AG10803 (cell line): ENCODE measurements at places on chromosomes 13 and 19.

GRCh38 chr19:37227996-37228395 lies 10.0 kb downstream of the ZNF383 start:
- DNase-seq = no peak

- no peak for DNase-seq
Observed at GRCh38 chr13:78197231-78197630, 278.6 kb upstream of the EDNRB start.

DNA sequence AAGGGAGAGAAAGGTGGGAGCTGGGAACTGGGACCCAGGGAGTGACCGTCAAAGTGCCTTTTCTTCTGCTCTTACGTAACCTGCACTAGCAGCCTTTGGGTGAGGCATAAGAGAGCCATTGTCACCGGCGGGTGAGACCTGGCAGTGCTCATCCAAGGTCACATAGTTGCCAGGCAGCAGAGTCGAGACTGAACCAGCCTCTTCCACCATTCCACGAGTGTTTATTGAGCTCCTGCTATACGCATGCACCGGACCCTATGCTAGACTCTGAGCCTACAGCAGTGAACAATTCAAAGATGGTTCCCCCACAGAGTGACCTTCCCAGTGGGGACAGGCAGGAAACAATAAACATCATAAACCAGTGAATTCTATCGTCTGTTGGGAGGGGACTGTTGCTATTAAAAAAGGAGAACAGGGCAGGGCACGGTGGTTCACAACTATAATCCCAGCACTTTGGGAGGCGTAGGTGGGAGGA lies 18.6 kb upstream of the STRN4 start:
- no peak for DNase-seq

DNA sequence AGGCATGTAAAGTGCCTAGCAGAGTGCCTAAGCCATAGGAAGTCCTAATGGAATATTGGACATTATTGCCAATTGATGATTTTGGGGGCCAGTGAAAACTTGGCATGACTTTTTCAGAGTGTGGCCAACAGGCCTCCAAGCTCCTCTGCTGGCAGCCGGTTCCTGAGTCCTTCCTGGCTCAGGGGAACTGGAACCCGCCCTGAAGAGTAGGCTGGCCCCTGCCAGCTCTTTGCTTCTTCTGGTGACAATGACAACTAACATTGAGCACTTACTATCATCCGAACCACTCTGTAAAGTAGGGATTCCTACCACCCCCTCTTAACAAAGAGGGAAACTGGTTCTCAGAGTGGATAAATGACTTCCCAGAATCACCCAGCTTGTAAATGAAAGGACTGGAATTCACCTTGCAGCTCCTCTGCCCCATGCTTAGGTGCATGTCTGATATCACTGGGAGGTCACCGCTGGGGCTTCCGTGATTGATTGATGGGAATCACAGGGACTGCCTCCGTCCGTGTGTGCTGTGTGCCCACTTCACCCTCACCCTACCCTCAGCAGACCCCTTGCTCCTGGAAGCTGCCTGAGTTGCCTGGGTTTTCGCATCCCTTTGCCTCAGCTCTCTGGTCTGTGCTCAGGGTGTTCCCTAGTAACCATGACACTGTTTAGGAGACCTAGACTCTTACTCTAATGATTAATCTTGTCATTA lies 50.6 kb downstream of the TNFRSF19 start:
- no peak for DNase-seq

GRCh38 chr19:43735957-43736356 lies 18.8 kb downstream of the SMG9 start:
- DNase-seq = peak; percentile 67

GRCh38 chr19:11288349-11288748 lies 7.6 kb upstream of the TSPAN16 start:
- peak; percentile 38 for DNase-seq

GRCh38 chr19:44792281-44792680 lies 14.6 kb downstream of the CBLC start:
- DNase-seq = no peak

- DNase-seq = peak; percentile 78
Observed at GRCh38 chr13:106176117-106176516, 359.3 kb downstream of the EFNB2 start.

DNA sequence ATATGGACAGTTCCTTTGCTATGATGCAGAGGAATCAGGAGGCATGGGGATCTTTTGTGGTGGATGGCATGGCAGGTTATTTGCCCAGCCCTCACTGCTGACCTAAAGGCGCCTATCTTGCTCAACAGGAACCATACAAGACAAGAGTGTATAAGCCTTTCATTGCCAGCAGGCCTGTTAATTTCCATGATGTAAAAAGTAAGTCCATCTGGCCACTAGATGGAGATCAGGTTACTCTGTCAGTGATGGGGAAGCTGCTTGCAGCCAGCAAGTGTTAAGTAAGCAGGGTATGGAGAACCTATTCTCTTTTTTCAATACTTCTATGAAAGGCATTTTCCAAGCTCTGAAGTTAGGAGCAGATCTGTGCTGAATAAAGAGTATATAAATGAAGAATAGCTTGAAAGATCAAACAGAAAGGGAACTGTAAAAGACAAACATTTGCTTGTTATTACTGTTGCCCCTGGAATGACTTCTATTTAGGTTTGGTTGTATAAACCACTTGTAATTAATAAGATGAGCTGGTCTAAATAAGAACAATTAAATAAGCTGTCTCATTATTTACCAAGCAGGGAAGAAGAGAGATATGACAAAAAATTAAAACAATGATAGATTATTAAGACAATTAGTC lies 210.9 kb downstream of the RGCC start:
- DNase-seq = peak; percentile 95

DNA sequence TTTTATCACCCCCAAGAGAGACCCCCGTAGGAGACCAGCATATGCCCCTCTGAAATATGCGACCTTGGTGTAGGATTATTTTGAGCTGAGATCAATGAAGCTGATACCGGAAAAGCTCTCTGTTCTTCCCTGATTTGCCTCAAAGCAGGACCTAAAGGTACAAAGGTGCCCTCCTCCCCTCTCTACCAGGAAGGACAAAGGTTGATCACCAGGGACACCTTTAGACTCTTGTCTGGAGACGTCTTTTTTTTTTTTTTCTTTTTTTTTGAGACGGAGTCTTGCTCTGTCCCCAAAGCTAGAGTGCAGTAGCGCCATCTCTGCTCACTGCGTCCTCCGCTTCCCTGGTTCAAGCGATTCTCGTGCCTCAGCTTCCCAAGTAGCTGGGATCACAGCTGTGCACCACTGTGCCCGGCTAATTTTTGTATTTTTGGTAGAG lies 792 bp upstream of the PEX11G start:
- DNase-seq = no peak

- peak; percentile 30 for DNase-seq
Observed at GRCh38 chr19:55486043-55486970, 1.3 kb downstream of the NAT14 start.

- DNase-seq = no peak
Observed at GRCh38 chr13:63088226-63088625, 1672.6 kb upstream of the PCDH20 start.

GRCh38 chr13:75365724-75366173 lies 116.2 kb downstream of the TBC1D4 start:
- peak; percentile 69 for DNase-seq

GRCh38 chr19:48283908-48284307 lies 14.0 kb downstream of the ZNF114 start:
- peak; percentile 73 for DNase-seq

DNA sequence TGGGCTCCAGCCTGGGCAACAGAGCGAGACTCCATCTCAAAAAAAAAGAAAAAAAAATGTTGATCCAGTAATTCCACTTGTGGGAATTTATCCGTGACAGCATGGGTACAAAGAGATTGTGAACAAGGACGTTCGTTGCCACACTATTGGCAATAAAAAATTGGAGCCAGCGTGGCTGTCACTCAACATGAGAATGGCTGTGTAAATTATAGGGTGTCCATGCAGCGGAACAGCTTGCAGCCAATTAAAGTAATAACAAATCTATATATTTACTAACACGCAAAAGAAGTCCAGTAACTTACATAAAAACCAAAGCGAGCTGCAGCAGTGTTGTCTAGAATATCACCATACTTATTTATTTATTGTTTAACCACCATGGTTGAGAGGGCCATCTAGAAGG lies 19.3 kb downstream of the DPF1 start:
- DNase-seq = no peak

- no peak for DNase-seq
Observed at GRCh38 chr19:55248166-55248675, 10.6 kb downstream of the PPP6R1 start.

- DNase-seq = no peak
Observed at GRCh38 chr13:38697197-38697596, 10.3 kb downstream of the FREM2 start.

DNA sequence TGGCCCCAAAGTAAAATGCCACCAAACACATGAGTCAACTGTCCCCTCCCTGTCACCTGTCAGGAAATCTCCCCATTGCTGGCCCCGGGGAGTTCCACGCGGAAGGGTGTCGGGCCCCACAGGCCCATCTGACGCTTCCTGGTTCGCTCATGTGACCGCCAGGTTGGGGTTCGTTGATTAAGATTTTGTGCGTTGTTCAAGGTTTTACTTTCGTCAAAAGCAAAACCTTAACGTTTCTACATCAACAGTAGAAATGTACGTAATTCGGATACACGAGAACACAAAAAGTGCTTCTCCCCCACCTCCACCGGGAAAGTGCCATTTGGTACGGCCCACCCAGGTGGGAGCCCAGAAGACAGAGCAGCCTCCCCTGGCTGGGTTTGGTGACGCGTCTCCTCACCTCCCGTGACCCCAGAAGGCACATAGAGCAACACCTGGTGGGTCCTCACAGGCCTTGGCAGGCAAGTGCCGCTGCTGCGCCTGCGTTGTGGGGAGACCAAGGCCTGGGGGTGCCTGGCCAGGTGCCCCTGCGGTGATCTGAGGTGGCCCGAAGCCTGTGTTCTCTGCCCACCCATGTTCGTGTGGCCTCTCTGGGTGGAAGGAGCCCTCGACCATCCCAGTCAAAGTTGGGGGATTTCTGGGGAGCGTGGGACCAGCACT lies 161.6 kb downstream of the KDM4B start:
- DNase-seq = no peak

DNA sequence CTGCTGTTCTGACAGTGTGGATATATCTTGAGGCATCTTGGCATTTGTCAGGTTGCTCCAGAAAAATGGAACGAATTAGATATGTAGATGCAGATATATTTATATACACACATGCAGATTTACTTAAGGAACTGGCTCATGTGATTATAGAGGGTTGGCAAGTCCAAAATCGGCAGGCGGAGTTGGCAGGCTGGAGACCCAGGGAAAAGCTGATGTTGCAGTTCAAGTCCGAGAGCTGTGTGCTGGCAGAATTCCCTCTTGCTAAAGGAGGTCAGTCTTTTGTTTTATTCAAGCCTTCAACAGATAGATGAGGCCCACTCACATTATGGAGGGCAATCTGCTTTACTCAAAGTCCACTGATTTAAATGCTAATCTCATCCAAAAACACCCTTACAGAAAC lies 24.4 kb upstream of the CSNK1A1L start:
- no peak for DNase-seq

DNA sequence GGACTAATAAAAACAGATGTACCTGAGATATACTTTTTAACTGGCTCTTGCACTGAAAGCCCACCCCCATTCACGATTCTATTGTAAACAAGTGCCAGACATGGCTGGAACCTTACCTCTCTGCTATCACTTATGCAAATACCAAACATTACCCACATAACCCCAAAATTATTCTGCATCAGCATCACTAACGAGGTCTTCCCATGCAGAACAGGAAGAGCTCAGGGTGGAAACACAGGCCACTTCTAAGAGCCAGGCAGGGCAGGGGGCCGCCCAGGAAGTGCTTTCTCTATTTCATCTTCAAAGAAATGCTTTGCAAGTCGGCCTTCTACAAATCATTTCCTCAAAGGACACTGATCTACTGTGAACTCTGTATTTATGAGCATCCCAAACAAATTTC lies 7.3 kb downstream of the IRS2 start:
- no peak for DNase-seq

GRCh38 chr19:3683405-3684053 lies 16.7 kb downstream of the PIP5K1C start:
- DNase-seq = no peak

GRCh38 chr13:67267136-67267535 lies 37.0 kb upstream of the PCDH9 start:
- DNase-seq = peak; percentile 65

DNA sequence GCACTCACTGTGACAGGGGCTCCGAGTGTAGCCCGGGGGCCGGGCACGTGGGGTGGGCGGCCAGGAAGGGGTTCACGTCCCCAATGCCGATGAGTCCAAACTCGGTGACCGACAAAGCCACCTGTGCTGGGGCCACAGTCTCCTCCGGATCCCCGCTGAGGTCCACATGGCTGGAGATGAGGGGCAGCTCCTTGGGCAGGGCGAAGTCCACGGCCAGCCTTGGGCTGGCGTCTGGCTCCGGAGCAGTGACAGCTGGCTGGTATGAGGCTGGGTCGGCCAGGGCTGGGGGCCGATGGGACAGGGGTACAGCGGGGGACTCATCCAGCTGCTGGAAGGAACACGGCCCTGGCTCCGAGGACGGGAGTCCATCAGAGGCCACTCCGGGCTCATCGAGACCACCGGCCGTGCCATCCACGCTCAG lies 15.9 kb upstream of the PLPP2 start:
- DNase-seq = no peak

- no peak for DNase-seq
Observed at GRCh38 chr19:10919352-10920287, 8.8 kb downstream of the YIPF2 start.
